ENCODE measurements at places on chromosomes 2 and 18.

DNA sequence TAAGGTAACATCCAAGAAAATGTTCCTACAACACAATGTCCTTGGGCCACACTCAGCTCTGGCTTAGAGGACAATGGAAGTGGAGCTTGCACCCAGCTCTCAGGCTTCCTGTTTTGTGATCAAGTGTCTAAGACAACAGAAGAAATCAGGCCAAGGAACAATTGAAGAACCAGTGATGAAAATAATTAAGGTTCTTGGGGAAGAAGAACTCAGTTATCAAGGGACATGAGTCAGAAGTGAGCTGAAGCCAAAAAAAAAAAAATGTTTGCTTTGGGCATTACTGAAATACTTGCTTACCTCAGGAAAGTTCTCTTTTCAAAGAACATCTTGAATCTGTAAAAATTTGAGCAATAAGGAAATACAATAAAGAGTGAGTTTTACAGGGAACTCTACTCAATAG, 299.0 kb downstream of the FBXO15 start:
- DNase-seq = no peak

DNA sequence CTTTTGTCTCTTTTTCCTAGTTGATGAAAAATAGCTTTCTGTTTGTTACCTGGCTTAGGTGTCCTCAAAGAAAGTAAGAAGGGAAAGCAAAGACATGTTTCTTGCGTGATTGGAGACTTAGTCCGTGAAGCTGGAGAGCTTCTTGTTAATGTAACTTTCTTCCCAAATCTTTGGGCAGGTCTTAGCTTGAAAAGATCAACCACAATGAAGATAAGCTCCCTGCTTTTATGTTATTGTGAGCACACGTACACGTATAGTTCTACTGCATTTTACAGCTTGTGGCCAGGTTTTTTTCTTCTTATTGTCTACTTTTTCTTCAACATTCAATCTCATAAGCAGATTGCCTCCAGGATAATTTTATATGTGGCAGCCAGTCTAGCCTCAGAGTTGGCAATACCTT, 99.8 kb downstream of the DIS3L2 start:
- no peak for DNase-seq

DNA sequence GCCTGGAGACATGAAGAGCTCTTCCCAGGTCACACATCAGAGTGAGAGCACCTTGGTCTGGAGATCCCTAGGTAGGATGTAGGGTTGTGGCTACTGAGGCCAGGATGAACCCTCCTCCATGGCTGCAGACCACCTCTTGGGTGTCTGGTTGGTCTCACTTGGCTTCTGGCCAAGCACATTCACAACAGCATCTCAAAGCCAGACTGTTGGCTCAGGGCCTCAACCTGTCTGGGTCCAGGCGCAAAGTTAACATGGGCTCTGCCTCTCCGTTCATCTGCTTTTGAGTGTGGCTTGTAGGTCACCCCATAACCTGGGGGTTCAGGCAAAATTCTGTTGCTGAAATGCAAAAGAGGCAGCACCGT, 40.1 kb downstream of the RHOB start:
- no peak for DNase-seq

- no peak for DNase-seq
Observed at GRCh38 chr2:218093879-218094278, 24.8 kb downstream of the RUFY4 start.

DNA sequence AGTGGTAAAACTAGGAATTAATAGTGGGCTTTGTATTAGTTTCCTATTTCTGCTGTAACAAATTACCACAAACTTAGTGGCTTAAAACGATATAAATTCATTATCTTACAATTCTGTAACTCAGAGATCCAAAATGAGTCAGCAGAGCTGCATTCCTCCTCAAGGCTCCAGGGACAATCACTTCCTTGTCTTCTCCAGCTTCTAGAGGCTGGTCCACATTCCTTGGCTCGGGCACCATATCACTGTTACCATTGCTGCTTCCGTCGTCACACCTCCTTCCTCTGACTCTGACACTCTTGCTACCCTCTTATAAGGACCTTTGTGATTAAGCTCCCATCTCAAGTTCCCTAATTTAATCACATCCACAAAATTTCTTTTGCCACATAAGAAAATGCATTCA, 567.8 kb upstream of the KLHL29 start:
- no peak for DNase-seq
